ENCODE measurements at places on chromosomes 1 and 21.

DNA sequence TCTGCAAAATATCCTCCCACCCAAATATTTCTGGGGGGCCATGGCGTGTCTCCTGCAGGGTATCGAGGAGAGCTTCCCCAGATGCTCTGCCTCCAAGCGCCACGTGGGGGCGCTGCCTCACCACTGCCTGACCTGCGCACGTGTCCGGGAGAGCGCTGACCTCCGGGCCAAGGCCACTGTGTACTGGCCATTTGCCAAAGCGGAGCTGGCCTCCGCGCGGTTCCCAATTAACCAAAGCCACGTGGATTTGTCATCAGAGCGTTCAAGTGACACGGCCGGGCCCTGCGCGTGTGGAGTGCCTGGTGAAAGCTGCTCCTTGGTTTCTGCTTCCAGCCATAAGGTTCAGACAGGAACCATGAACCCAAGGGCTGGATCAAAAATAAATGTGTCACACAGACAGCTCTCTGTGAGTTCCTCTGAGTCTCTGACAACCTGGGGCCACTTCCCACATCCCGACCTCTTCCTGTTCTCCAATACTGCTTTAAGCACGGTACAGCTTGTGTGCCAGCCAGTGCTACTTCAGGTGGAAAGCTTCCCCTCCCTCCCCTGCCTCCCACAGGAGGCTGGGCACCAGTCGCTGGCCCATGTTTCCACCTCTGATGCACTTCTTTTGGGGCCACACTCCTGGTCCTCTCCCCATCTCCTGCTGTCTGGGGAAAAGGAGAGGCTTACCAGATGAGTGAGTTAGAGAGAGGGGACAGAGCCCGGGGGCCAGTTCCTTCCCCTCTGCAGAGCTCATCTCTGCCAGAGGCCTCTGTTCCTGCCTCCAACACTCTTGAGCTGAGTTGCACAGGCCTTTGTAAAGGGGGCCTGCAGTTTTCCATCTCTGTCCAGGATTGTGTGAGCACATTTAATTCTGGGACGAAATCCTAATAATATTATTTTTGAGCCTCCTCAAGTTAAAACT lies 26.1 kb downstream of the ZP4 start:
- DNase-seq, result no peak

- no peak for DNase-seq
Measured at GRCh38 chr1:168372307-168372706, 91.6 kb downstream of the TBX19 start.

DNA sequence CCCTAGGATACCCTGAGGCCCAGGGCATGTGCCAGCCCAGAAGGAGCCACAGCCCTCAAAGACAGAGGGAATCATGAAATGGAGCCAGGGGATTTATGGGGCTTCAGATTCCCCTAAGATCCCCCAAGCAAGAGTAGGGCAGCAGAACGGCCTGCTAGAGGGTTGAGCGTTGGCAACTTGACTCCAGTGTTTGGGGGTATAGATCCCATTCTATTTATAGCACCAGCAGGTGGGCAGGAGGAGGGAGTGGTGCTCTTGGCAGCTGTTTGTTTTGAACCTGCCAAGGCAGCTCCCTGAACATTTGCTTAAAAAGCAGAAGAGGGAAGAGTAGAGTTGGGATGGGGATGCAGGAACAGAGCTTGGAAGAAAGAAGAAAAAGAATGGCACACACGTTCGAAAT lies 33.7 kb downstream of the GLUL start:
- no peak for DNase-seq

GRCh38 chr1:1402072-1402900 lies 3.2 kb upstream of the CCNL2 start:
- DNase-seq, result no peak

DNA sequence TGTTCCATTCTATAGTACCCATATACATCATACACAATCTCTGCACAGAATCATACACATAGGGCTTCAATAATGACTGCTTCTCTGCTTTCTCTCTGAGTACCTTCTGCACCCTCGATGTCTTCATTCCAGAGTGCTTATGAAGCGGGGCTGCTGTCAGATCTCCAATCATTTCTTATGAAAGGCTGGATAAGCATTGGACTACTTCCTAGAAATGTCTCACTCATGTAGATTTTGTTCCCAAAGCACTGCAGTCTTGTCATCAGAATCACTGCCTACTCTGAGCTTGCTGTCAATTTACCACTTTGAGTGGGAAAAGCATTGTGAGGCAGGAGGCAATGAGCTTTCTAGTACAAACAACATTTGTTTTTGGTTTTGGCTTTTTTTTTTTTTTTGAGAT lies 179.0 kb downstream of the SLC35F3 start:
- DNase-seq, result no peak

GRCh38 chr1:201347498-201348210 lies 29.8 kb downstream of the TNNT2 start:
- DNase-seq, result no peak

DNA sequence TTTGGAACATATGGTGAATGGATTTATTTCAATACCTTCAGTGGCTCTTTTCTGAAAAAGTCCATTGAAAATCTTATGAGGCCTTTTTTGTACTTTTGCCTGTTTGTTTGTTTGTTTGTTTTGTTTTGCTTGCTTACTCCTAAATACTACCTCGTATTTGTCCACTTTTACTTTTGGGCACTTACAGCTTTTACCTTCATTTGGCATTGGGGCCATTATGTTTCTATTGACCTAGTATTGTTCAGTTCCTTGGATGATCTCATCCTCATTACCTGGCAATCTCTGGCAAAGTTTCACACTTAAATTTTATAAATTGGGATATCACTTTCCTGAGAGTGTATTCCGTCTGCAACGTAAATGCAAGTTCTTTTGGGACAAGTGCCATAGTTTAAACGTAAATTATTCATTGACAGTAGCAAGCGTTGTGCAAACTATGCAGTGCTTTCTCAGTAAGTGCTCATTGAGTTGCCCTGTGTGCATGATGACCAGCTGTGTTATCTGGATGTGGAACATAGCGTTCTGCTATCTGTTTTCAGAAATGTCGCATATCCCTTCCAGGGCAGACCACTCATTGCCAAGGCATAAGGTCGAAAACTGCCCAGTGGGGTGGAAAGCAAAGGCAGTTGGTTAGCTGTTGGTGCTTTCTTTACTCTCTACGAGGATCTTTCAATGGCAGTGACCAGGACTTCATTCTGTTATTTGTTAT lies 51.1 kb downstream of the LRRC8D start:
- no peak for DNase-seq

GRCh38 chr1:22321917-22322316 lies 129.7 kb upstream of the ZBTB40 start:
- DNase-seq, result no peak

GRCh38 chr1:152419917-152420316 lies 5.9 kb upstream of the CRNN start:
- DNase-seq, result no peak

DNA sequence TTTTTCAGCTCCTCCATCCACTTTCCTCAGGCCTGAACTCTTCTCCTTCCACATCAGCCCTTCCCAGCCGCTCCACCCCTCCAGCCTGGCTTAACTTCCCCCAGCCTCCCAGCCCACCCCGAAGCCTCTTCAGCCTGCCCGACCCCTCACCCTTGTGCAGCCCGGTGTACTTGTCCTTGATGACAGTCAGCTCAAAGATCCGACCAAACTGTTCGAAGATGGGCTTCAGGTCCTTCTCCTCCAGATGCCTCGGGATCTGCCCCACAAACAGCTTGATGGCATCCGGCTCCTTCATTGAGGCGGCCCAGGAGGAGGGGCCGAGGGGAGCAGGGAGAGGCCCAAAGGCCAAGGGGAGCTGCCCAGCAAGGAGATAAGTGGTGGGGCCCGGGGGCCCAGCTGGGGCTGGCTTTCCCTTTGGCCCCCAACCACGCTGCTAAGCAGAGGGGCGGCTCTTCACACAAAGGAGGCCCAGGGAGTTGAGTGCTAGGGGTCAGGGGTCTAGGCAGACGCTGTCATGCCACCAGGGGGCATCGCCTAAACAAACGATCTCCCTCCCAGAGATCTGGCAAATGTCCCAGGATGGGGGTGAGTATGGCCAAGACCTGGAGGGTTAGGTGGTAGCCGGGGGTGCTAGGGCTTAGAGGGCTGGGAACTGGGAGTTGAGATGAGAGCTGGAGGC lies 738 bp downstream of the CELF3 start:
- DNase-seq, result no peak

DNA sequence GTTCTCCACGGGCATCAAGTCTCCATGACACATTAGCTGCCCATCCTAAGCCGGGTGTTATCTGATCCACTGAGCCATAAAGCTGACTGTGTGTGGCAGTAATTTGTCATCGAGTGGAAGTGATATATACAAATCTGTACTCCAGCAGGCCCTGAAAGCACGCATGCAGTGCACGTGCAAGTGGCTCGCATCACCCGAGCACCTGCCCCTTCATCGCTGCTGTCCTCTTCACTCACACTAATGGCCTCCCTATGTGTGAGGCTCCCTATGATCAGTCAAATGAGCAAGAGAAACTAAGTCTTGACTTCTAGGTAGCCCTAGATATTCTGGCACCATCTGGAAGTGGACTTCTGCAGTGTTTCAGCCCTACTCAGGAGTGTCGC lies 248.6 kb downstream of the MATN1 start:
- DNase-seq, result no peak

DNA sequence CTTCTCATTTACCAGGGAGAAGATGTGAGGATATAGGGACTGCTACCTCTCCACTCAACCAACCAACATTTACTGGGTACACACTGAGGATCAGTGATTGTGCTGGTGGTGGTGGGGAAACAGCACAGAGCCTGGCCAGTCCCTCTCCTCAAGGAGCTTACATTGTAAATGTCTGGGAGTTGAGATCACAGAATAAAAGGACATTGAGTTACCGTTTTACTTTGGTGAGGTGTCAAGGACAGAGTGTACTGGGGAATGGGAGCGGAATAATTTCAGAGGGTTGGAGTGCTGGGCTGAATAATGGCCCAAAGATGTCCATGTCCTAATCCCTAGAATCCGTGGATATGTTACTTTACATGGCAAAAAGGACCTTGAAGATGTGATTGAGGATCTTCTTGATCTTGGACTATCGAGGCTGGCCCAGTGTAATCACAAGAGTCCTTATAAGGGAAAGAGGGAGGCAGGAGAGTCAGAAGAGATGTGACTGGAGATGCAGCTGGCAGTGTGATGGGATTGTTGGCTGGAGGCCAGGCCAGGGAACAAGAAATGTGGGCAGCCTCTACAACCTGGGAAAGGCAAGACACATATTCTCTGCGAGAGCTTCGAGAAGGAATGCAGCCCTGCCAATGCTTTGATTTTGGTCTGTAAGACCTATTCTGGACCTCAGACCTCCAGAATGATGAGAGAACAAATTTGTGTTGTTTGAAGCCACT lies 26.6 kb upstream of the RWDD3 start:
- no peak for DNase-seq

- no peak for DNase-seq
Measured at GRCh38 chr21:30382201-30382600, 10.1 kb upstream of the KRTAP13-2 start.

GRCh38 chr1:5551274-5551975 lies 440.8 kb downstream of the NPHP4 start:
- DNase-seq, result no peak

- DNase-seq, result no peak
Measured at GRCh38 chr1:114902343-114902742, 47.7 kb downstream of the SYCP1 start.

DNA sequence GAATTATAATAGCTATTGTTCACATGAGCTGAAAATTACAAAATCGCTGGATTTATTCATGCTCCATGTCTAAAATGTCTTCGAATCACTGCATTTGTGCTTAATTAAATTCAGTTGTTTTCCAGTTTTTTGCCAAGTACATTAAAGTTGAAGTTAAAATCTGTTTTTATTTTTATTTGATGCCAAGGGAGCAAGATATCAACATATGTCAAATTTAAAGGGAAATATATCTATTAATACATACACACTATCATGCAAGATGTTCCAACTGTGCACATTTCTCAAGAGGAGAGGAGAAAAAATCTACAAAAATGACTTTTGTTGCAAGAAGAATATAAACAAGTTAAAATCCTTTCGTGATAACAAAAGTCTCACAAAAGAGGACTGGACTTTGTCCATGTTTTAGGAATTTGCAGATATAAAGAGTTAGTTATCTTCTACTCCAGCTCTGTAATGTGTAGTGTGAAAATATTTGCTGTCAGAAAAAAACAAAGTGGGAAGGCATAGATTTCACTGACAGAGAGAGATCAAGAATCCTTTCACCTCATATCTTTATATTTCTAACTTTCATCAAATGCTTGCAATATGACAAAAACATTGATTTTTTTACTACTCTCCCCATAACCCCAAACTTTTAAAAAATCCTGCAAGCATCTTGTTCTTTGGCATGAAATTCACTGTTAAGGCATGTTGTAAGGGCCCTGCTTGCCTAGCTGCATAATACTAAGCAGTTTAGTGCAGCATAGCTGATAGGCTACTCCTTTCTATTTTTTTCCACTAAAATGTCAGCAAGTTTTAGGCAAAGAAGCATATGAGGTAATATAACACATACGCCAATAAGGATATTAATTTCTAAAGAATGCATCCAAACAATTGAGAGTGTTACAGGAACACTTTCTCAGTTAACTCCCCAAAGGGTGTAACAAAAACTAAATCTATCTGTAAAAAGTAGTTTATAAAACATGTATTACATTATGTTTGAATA lies 340.2 kb upstream of the ADAMTS5 start:
- DNase-seq, result no peak

DNA sequence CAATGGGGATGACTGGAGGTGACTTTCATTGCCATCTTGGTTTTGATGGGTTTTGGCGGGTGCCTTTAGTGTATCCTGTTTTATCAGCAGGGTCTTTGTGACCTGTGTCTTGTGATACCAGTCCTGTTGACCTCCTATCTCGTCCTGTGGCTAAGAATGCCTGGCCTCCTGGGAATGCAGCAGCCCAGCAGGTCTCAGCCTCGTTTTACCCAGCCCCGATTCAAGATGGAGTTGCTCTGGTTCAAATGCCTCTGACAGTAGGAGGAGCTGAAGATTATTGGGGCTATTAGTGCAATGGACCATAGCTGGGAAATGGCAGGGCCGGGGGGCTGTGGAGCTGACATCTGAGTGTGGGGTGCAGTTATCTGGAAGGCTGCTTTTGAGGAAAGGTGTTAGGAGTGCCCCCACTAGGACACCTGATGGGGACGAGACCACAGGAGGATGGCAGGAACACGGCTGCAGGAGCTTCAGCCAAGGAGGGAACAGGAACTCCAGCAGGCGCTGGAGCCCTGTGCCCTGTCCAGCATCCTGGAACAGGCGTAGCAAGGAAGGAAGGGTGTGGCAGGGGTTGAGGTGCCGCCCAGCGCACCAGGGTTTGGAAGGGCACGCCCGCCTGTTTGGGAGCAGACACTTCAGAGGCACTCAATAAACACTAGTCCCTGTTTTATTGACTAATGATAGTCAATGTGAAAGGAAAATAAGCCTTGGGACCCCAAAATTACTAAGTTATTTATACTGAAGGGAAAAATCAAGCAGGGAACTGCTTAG lies 15.3 kb upstream of the AGPAT3 start:
- no peak for DNase-seq

- no peak for DNase-seq
Measured at GRCh38 chr1:3211582-3212375, 142.8 kb downstream of the PRDM16 start.

DNA sequence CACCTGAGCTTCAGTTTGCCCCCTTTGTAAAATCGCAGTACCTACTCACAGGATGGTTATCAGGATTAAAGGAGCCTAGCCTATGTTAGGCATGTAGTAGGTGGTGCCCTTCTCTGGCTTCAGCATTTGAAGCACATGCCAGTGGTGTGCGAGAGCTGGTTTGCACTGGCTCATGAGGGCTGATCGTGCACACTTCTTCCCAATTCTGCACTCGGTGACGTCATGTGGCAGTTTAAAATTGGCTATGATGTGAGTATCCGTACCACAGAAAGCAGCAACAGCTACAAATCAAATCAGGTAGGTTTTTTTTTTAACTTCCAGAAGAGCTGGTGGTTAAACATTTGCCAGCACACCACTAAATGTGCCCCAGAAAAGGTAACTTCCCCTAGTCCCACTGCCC lies 13.5 kb downstream of the FOXO6 start:
- DNase-seq, result no peak

GRCh38 chr1:82395440-82395839 lies 594.7 kb downstream of the ADGRL2 start:
- DNase-seq, result no peak

Measured in stimulated activated CD4-positive, alpha-beta T cell treated with anti-CD3 and anti-CD28 coated beads, Interleukin-15, amount 100 ng/mL, for 1 hour (primary cell).